H1 (cell line): ENCODE measurements at places on chromosomes 5 and 9.
A peak's percentile ranks its signal among the peaks of the same experiment; 100 is the strongest.

DNA sequence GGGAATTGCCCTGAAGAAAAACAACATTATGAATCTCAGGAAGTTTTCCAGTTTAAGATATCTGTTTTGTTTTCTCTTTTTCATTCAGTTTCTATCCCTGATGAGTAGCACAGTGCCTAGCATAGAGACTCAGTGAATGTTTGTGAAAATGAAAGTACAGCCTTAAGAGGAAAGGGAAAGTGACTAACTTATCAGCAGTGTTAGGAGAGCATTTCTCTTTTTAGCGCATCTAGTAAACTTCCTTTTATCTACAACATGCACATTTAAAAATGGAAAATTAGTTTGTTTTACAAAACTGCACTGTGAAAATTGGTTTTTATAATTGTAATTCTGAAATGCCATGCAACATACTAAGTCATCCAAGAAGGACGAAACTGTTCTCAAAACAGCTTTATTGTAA is 110.8 kb downstream of the SMARCA2 start:
- DNase-seq: no peak

- no peak for DNase-seq
These were observed 195.7 kb downstream of the PALM2AKAP2 start for GRCh38 chr9:109975574-109976295.

DNA sequence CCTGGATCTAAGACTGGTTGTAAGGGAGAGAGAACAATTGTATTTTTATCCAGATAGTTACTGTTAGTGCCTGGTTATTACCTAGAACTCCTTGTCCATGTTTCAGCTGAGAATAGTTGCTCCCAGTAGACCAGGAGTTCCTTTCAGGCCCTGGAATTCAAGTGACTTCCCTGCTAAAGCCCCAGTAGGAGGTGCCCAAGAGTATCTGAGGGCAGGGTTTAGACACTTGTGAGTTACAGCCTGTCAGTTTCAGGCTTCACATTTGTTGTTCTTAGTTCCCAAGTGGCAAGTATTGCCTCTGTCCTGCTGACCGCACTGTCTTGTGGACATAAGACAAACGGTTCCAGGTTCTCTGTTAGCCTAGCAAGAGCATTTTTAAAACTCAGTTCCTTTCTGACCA is 743.9 kb upstream of the SEMA6A start:
- peak; percentile 9 for DNase-seq

- no peak for DNase-seq
These were observed 20.8 kb downstream of the FREM1 start for GRCh38 chr9:14889451-14889850.

DNA sequence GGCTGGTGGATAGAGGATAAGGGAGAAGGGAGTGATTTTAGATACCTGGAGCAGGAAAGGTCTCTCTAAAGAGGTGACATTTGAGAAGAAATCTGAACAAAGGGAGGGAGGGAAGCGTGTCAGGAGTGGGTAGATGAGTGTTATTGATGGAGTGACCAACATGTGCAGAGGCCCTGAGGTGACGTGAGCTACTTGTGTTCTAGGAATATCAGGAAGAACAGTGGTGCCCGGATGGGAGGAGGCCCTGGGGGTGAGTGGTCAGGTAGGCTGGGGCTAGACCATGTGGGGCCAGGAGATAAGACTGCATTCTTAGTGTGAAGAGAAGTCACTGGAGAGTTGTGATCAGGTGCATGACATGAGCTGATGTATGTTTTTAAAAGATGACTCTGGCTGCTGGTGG is 256.2 kb downstream of the ARHGAP26 start:
- no peak for DNase-seq

DNA sequence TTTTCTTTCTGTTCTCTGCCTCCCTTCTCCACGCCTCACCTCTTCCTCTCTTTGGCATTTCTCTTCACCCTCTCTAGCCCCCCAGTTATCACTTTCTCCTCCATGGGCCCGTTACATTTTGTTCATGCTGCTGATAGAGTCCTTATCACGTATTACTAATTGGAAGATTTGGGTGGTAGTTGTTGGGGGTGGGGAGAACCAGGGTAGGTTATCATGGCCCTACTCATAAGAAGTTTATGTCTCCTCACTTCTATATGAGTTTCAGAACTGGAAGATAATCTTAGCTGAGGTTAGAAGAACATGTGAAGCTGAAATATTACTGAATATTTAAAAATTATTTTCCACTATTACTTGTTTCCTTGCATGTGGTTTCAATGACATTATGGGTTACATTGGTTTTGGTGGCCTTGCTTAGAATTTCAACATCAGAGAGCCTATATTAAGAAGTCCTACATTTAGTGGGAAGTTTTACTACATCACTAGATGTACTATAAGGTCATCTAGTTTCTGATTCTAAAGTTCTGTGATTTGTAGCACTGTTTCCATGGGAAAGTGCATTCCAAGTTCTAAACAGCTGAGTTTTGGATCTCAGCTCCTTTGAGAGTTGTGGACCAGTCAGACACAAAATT is 36.8 kb downstream of the PIP5K1B start:
- DNase-seq: no peak

DNA sequence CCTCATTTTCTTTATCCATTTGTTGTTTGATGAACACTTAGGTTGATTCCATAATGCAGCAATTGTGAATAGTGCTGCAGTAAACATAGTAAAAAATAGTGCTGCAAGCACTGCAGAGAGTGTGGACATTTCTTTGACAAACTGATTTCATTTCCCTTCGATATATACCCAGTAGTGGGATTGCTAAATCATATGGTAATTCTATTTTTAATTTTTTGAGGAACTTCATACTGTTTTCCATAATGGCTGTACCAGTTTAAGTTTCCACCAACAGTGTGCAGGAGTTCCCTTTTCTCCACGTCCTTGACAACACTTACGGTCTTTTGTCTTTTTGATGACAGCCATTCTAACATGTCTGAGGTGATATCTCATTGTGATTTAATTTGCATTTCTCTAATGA is 138.2 kb upstream of the PLPPR1 start:
- no peak for DNase-seq

DNA sequence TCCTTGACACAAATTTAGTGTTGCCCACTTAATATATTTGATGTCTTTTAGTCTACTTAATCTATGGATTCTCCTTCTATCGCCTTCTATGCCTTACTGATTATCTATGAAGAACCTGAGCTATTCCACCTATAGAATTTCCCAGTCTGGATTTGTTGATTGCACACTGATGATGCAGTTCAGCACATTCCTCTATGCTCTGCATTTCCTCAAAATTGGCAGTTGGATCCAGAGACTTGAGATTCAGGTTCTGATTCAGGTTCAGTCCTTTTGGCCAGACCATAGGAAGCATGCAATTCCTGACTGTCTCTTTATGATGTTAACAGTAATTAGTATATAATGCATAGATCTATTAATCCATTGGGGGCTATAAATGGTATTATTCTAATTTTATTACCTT is 13.8 kb downstream of the SLC22A5 start:
- no peak for DNase-seq

- no peak for DNase-seq
These were observed 24.4 kb upstream of the TRIO start for GRCh38 chr5:14118551-14119320.

DNA sequence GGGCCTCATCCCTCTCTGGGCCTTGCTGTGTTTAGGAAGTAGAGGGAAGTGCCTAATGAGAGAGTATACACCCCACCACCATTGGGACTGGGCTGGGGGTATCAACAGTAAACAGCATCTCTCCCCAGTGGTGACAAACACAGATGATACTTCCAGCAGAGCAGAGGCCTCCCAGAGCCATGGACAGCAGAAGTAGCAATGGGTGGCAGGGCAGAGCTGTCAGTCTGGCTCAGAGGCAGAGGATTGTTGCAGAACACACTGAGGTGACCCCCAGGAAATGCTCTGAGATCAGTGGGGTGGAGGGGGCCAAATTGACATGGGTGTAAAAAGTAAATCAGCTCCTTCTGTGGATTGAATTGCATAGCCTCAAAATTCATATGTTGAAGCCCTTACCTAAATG is 12.1 kb upstream of the P4HA2 start:
- no peak for DNase-seq

GRCh38 chr5:134070725-134071613 is 43.5 kb upstream of the TCF7 start:
- DNase-seq: peak; percentile 75

DNA sequence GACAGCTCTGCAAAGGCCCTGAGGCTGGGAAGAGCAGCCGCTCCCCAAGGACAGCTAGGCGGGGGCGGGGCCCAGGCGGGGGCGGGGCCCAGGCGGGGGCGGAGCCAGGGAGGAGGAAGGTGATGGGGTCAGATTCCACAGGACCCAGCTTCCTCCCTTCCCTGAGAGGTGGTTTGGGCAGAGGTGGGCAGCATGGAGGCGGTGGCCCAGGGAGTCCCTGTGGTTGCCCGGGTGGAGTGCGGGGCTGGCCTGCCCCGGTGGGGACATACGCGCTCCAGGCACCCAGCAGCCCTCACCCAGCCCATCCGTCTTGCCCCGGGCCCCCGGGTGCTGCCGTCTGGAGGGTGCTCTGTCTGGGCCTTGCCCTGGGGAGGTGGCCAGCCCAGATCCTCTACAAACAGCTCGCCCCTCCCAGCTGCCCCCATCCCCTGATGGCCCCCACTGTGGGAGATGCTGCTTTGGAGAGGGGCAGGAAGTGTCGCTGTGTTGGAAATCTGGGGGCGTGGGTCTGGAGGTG is 11.0 kb upstream of the RNU6ATAC start:
- peak; percentile 77 for DNase-seq

GRCh38 chr5:143657647-143658285 is 154.2 kb upstream of the HMHB1 start:
- no peak for DNase-seq

DNA sequence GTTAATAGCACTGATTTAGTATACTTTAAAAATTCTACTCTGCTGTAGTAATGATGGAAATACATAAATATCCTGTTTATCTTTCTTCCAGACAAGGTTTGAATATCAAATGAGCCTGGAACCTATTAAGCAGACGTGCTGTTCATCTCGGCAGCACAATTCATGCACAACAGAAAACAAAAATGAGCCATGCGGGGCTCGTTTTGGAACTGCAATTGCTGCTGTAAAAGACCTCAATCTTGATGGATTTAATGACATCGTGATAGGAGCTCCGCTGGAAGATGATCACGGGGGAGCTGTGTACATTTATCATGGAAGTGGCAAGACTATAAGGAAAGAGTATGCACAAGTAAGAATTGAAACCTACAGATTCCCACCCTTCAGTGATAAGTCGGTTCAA is 79.1 kb upstream of the ITGA2 start:
- no peak for DNase-seq

GRCh38 chr5:65157906-65158603 is 323.7 kb downstream of the ADAMTS6 start:
- DNase-seq: no peak

DNA sequence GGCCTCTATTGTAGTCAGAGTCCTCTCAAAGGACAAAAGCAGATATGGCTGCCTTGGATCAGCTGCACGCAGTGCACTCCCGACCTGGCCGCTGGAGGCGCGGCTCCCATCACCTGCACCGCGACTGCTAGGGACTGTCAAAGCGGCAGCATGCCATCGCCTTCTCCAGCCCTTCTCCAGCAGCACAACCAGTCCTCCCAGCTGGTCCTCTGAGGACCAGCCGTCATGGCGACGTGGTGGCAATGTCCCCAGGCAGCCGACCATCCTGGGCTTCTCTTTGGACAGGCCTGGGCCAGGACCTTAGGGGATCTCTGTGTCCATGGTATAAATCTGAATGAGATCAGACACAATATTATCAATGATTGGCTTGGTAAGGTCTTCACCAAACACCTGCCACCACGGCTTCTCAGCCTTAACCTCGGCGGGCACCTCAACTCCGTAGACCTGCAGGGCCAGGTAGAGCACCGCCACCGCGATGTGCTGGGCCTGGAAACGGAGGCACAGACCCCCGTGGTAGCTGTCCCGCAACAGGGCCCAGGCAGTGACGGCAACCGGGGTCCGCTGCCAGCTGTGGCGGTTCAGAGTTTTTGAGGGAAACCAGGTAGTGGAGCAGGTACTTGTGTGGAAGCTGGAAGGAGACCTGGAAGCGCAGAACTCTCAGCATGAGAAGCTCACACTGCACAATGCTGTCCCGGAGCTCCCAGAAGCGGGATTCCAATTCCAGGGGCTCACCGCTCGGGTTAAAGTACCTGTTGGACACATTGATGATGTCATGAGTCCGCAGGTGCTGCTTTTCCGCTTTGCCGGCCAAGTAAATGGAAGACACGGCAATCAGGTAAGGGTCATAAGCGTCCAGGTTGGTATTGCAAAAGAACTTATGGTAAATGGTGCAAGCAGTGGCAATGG is 8.5 kb downstream of the DUSP1 start:
- DNase-seq: no peak

- DNase-seq: no peak
These were observed 43.5 kb downstream of the SCAI start for GRCh38 chr9:125099816-125100215.

DNA sequence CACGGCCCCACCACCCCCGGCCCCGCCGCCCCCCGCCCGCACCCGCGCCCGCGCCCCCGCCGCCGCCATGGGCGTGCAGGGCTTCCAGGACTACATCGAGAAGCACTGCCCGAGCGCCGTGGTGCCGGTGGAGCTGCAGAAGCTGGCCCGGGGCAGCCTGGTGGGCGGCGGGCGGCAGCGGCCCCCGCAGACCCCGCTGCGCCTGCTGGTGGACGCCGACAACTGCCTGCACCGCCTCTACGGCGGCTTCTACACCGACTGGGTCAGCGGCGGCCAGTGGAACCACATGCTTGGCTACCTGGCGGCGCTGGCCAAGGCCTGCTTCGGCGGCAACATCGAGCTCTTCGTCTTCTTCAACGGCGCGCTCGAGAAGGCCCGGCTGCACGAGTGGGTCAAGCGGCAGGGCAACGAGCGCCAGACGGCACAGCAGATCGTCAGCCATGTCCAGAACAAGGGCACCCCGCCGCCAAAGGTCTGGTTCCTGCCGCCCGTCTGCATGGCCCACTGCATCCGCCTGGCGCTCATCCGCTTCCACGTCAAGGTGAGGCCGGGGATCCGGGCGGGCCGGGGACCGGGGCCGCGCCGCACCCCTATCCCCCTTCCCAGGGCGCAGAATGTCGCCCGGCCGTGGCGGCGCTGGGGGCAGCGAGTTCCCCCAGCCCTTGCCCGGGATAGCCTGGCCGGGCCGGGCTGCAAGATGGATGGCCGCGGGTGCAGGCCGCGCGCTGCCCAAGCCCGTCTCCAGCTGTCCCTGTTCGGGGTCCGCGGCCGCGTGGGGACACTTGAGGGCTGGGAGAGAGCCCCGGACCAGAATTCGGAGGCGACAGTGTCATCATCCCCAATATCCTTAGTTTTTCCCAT is 594 bp downstream of the FAM120A start:
- DNase-seq: no peak

- no peak for DNase-seq
These were observed 2.1 kb downstream of the PAPPA start for GRCh38 chr9:116155698-116156039.

DNA sequence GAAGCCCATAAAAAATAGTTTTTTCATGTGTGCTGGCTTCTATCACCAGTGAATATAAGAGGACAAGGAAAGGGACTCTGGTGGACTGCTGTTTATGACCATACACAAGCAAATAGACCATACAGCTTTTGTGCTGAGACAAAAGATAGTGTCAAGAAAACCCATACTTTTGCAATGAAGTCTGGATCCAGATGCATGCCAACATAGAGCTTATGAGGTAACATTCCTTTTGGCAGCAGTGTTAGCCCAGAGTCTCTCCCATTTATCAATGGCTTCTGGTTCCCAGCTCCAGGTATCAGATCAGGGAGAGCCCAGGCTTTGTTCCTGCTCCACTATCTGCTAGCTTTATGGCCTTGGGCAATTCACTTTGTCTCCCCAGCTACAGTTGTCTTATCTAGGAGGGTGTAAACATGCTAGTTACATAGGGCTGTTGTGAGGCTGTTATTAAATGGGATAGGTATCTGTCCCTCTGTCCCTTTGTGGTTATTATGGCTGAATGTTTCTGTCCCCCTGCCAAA is 55.6 kb downstream of the CCDC192 start:
- no peak for DNase-seq

- DNase-seq: no peak
These were observed 41.6 kb upstream of the ZBTB43 start for GRCh38 chr9:126763130-126763764.
